ENCODE measurements at places on chromosomes 6 and 20. TPM values are rescaled to one million over a fixed set of nuclear protein-coding genes. Genes with fewer than 3 reads are reported as not detected.

GRCh38 chr6:81747327-81747726 lies 5.2 kb downstream of the TENT5A start:
- no peak overlapping the region for H3K27ac ChIP-seq
- H3K4me1 ChIP-seq, result no peaks in the 10 kb centered on the region
- no peak overlapping the region for H3K4me3 ChIP-seq
- H3K36me3 ChIP-seq, result no peaks in the 10 kb centered on the region
- no peak for DNase-seq
- H3K27me3 ChIP-seq, result no peaks in the 10 kb centered on the region

GRCh38 chr6:43286980-43287716 lies 10.9 kb upstream of the SLC22A7 start:
- no peak overlapping the region for H3K27ac ChIP-seq
- no peak overlapping the region for H3K4me3 ChIP-seq
- H3K4me1 ChIP-seq, result no peaks in the 10 kb centered on the region
- peaks cover 3% of the 10 kb centered on the region for H3K27me3 ChIP-seq

DNA sequence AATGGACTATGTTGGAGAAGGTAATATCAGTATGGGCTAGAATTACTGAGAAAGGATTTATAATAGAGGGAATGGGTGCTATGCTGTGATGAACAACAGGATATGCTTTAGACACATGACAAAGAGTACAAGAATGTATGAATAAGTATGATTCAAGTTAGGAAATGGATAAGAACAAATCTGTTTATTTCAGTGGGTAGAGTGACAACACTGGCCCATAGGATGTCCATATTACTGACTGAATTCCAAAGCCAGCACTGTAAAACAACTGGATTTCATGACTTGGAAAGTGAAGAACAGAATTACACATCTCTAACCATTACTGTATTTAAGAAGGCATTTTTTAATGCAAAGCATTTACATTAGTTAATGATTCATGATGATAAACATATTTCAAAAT lies 35.9 kb downstream of the EPM2A start:
- H3K4me3 ChIP-seq, result no peak overlapping the region
- no peaks in the 10 kb centered on the region for H3K36me3 ChIP-seq
- no peak overlapping the region for H3K27ac ChIP-seq
- no peaks in the 10 kb centered on the region for H3K27me3 ChIP-seq
- no peaks in the 10 kb centered on the region for H3K4me1 ChIP-seq
- no peak for DNase-seq

The MYCT1 gene
- total RNA-seq, result 5.0 TPM

DNA sequence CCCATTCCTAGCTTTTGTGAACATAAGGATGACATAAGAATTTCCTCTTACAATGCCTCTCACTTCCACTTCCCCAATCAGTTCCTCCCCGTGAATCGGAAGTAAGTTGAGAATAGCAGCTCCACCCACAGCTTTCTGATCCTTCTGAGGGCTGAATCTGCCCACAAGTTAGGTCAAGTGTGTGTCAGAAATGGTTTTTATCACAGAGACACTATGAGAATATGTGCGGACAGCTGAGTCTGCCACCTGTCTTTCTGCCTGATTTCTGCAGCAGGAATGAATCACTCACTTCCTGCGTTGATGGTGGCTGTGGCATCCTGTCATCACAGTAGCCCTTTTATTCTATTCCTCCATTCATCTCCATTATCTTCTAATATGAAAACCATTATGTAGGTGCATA lies 70.2 kb downstream of the RIN2 start:
- no peak overlapping the region for H3K27ac ChIP-seq
- no peaks in the 10 kb centered on the region for H3K4me1 ChIP-seq
- DNase-seq, result no peak
- no peaks in the 10 kb centered on the region for H3K36me3 ChIP-seq
- H3K27me3 ChIP-seq, result no peaks in the 10 kb centered on the region

GRCh38 chr6:130913120-130913519 lies 85.9 kb downstream of the SMLR1 start:
- no peaks in the 10 kb centered on the region for H3K27me3 ChIP-seq
- no peaks in the 10 kb centered on the region for H3K36me3 ChIP-seq
- no peaks in the 10 kb centered on the region for H3K4me1 ChIP-seq
- DNase-seq, result no peak
- no peak overlapping the region for H3K4me3 ChIP-seq
- H3K27ac ChIP-seq, result no peak overlapping the region

DNA sequence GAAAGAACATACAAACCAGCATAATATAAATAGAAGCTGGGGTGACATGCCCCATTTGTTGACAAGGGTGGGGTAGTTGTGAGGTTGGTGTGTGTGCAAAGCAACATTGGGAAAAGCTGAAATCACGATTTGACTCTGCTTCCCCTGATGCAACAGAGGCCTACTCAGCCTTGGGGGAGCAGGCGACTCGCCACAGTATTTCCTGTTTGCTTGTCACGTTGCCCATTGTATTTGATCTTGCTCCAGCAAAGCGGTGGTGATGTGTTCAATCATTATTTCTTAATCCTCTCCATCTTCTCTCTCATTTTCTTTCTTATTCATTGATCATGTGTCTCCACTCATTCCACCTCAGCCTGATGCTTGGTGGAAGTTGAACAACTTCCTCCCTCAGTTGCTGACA lies 165.8 kb upstream of the CITED2 start:
- H3K4me3 ChIP-seq, result no peak overlapping the region
- peaks cover 2% of the 10 kb centered on the region for H3K4me1 ChIP-seq
- no peaks in the 10 kb centered on the region for H3K27me3 ChIP-seq
- H3K27ac ChIP-seq, result no peak overlapping the region
- no peaks in the 10 kb centered on the region for H3K36me3 ChIP-seq

The TAGAP gene
- total RNA-seq, result 4.8 TPM

The CGAS gene
- total RNA-seq, result 3.4 TPM

The VSX1 gene
- not detected for total RNA-seq

- no peaks in the 10 kb centered on the region for H3K27me3 ChIP-seq
- H3K4me3 ChIP-seq, result no peak overlapping the region
- DNase-seq, result no peak
- H3K27ac ChIP-seq, result no peak overlapping the region
- no peaks in the 10 kb centered on the region for H3K36me3 ChIP-seq
Observed at GRCh38 chr6:113476937-113477839, 380.0 kb upstream of the MARCKS start.

- no peaks in the 10 kb centered on the region for H3K36me3 ChIP-seq
- DNase-seq, result no peak
- no peaks in the 10 kb centered on the region for H3K27me3 ChIP-seq
- H3K4me3 ChIP-seq, result no peak overlapping the region
Observed at GRCh38 chr6:85792254-85792653, 149.6 kb upstream of the SYNCRIP start.

- DNase-seq, result no peak
- H3K4me1 ChIP-seq, result no peaks in the 10 kb centered on the region
- H3K4me3 ChIP-seq, result no peak overlapping the region
- no peaks in the 10 kb centered on the region for H3K36me3 ChIP-seq
Observed at GRCh38 chr6:107695061-107695720, 128.9 kb downstream of the SCML4 start.

GRCh38 chr6:163725008-163725941 lies 310.8 kb downstream of the QKI start:
- no peaks in the 10 kb centered on the region for H3K4me1 ChIP-seq
- H3K27ac ChIP-seq, result no peak overlapping the region

The GLP1R gene
- total RNA-seq, result not detected

The CYP39A1 gene
- 31.2 TPM for total RNA-seq

GRCh38 chr20:15895560-15896084 lies 677.6 kb downstream of the KIF16B start:
- no peak overlapping the region for H3K27ac ChIP-seq
- DNase-seq, result no peak
- no peaks in the 10 kb centered on the region for H3K36me3 ChIP-seq
- no peaks in the 10 kb centered on the region for H3K4me1 ChIP-seq
- no peaks in the 10 kb centered on the region for H3K27me3 ChIP-seq

DNA sequence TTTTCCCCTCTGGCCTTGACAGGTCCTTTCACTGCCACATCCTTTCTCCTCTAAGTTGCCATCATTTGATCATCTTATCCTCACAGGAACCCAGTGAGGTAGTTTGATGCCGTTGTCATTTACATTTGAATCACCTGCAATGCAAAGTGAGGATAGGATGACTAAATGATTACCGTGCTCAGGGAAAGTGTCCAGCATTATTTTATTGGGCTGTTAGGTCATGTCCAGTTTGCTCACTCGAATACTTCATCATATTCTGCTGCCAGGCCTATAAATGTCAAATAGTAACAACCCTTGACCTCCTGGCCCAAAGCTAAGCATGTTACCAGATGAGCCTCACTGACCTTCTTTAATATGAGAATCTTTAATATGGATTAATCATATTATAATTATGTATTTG lies 1068.7 kb upstream of the FLRT3 start:
- no peak overlapping the region for H3K4me3 ChIP-seq
- H3K4me1 ChIP-seq, result no peaks in the 10 kb centered on the region
- H3K27me3 ChIP-seq, result no peaks in the 10 kb centered on the region
- DNase-seq, result no peak

GRCh38 chr20:36967636-36968035 lies 16.1 kb upstream of the SAMHD1 start:
- H3K4me3 ChIP-seq, result no peak overlapping the region
- H3K36me3 ChIP-seq, result no peaks in the 10 kb centered on the region
- no peak overlapping the region for H3K27ac ChIP-seq
- H3K27me3 ChIP-seq, result no peaks in the 10 kb centered on the region
- DNase-seq, result no peak

DNA sequence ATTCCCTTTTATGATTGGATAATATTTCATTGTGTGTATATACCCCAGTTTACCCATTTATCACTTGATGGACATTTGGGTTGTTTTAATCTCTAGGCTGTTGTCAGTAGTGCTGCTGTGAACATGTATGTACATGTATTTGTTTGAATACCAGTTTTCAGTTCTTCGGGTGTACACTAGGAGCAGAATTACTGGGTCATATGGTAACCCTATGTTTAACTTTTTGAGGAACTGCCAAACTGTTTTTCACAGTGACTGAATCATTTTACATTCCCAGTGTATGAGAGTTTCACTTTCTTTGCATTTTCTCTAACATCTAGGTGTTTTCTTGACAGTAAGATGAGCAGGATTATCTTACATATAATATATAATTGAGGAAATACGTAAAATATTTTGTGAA lies 44.7 kb upstream of the ADIG start:
- H3K4me1 ChIP-seq, result no peaks in the 10 kb centered on the region
- H3K27ac ChIP-seq, result no peak overlapping the region
- no peaks in the 10 kb centered on the region for H3K27me3 ChIP-seq
- H3K4me3 ChIP-seq, result no peak overlapping the region

DNA sequence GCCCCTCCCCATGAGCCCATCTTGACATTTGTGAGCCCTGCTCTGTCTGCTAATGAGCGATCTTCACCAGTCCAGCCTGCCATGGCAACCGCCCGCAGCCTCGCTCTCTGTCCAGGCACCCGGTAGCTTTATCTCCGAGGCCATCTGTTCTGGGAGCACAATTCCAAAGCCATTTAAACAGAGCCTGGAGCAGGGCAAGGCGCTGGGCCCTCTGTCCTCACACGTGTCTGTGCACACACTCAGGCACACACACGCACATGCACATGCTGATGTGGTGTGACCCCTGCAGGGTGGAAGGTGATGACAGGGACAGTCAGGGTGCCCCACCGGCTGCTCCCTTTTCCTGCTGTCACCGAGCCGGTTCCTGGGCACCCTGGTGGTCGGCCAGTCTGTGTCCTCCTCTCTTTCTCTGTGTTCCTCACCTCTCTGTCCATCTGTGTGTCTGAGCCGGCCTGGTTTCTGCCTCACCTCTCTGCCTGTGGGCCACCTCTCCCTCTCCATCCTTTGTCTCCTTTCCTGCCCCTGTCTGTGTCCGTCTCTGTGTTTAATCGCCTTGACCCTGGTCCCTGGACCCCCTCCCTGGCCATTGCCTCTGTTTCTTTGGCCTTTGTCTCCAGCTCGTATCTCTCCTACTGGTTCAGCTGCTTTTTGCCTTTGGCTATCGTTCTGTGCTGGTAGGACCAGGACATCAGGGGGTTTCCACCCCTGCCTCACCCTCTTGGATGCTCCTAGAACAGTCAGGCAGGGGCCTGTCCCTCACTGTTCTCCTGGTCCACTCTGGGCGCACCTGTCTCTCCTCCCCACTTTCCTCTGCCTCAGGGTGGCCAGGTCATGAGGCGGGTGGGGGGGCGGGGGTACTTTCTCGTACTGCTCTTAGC lies 8.8 kb upstream of the MYT1 start:
- H3K4me1 ChIP-seq, result no peaks in the 10 kb centered on the region
- no peaks in the 10 kb centered on the region for H3K36me3 ChIP-seq
- no peak overlapping the region for H3K27ac ChIP-seq

DNA sequence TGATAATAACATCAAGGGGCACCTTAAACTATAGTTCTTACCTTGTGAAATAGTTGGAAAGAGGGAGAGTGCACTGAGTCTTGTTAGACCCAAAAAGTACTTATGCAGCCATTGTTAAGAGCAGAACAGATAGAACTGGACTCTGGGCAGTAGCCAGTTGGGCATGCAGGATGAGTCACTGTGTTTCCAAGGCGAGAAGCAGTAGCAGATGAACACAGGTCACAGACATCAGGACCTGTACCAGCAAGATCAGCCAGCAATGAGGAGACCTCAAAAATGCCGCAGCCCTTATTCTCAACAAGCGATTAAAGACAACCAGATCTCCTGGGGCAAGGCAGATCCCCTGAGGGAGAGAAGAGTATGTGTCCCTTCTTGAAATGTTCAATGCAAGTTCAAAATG lies 79.0 kb downstream of the SAMD3 start:
- H3K36me3 ChIP-seq, result no peaks in the 10 kb centered on the region
- H3K4me3 ChIP-seq, result no peak overlapping the region
- no peaks in the 10 kb centered on the region for H3K27me3 ChIP-seq
- H3K4me1 ChIP-seq, result no peaks in the 10 kb centered on the region
- DNase-seq, result no peak

DNA sequence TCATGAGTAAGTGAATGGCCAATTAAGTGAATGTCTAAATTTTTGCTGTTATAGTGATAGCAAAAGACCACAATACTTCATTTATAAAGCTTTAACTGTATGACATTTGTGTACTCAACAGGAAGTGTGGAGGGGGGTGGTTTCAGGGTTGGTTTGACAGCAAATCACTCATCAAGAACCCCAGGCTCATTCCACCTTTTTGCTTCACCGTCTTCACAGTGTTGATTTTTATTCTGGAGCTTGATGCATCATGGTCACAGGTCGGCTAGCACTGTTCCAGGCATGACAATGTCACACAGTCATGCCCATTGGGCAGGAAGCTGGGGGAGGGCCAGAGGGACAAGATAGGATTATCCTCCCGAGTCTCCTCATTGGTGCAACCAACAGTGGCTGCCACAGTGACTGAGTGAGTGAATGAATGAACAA lies 75.0 kb downstream of the MDGA1 start:
- H3K4me1 ChIP-seq, result no peaks in the 10 kb centered on the region
- no peak overlapping the region for H3K27ac ChIP-seq
- no peak overlapping the region for H3K4me3 ChIP-seq
- H3K27me3 ChIP-seq, result peaks cover 3% of the 10 kb centered on the region

All from prostate gland (tissue), 2 donors.